ENCODE measurements at places on chromosomes 6 and 20. TPM values are rescaled to one million over a fixed set of nuclear protein-coding genes. Genes with fewer than 3 reads are reported as not detected.

MAP7 gene
- 0.27 TPM for total RNA-seq

IMPG1 gene
- total RNA-seq: not detected

ACSS1 gene
- 34.0 TPM for total RNA-seq

DNA sequence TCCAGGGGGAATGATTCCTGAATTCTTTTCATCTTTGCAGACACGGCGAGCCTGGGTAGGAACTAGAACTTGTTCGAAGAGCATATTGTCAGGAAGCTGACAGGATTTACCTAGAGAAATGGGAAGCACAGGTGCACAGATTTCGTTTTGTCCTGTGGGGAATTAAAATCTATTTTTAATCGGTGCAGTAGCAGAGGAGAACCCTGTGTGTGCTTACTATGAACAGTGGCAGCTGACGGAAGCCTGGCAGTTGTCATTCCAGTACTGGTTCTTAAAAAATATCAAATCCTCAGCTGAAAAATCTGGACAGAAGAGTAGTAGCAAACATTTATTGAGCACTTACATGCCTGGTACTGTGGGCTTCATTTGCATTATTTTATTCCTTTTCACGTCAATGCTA, 609.0 kb downstream of the QKI start:
- H3K27ac ChIP-seq: no peak overlapping the region
